HCT116 (cell line): ENCODE measurements at places on chromosomes 1 and 21. TPM values are rescaled to one million over a fixed set of nuclear protein-coding genes. Genes with fewer than 3 reads are reported as not detected.

The RGS7 gene
- total RNA-seq: not detected

The TDRD10 gene
- not detected for total RNA-seq

The ADAM30 gene
- total RNA-seq: not detected

GRCh38 chr1:227427411-227427810 lies 109.1 kb upstream of the CDC42BPA start:
- H3K27ac ChIP-seq: no peak overlapping the region
- peaks cover 39% of the 10 kb centered on the region for H3K4me1 ChIP-seq
- H3K27me3 ChIP-seq: no peaks in the 10 kb centered on the region
- H3K4me3 ChIP-seq: no peak overlapping the region
- DNase-seq: no peak

DNA sequence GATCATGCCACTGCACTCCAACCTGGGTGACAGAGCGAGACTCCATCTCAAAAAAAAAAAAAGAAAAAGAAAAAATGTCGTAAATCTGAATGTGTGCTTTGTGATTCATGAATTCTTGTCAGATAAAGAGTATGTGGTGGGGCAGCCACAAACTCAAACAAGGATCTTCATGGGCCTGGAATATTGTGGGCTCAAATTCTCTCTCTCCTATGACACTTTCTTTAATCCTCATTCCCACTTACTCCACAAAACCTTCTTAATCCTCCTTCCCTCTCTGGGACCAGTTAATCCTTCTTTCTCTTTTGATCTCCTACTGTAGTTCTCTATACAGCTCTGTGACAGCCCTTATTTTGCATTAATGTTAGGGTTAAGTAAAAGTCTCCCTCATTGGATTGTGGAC lies 112.3 kb downstream of the AK5 start:
- H3K27me3 ChIP-seq: no peaks in the 10 kb centered on the region
- no peaks in the 10 kb centered on the region for H3K36me3 ChIP-seq
- no peak overlapping the region for H3K4me3 ChIP-seq

DNA sequence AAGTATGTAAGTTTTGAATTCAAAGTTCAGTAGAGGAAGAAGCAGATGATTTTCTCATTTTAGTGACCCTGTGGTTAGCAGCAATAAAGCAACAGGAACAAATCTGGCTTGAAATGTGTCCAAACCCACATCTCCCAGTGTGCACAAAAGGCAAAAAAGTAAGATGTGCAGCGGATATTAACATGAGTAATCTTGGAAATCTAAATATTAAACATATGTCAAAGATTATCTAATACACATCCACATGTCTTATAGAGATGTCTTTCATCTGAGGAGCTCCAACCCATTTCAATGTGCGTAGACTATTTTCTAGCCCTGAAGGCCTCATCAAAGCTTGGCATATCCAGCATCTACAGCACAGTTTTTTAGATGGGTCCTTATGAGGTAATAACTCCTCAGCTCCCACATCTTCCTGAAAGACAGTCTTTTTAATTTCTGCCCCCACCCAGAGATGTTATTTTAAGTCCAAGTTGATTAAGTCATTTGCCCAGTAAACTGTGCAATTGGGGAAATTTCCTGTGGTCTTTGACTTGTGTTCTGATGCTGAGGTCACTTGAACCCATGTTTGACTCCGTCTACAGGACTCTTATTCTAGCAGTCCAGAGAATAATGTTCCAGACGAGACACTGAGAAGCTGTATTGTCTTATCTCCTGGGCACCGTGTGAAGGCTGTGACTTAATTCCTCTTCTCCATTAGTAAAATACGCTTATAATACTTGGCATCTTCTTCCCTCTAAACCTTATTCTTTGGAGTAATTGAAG lies 73.7 kb downstream of the LMO4 start:
- no peak for DNase-seq
- H3K4me1 ChIP-seq: peaks cover 23% of the 10 kb centered on the region

DNA sequence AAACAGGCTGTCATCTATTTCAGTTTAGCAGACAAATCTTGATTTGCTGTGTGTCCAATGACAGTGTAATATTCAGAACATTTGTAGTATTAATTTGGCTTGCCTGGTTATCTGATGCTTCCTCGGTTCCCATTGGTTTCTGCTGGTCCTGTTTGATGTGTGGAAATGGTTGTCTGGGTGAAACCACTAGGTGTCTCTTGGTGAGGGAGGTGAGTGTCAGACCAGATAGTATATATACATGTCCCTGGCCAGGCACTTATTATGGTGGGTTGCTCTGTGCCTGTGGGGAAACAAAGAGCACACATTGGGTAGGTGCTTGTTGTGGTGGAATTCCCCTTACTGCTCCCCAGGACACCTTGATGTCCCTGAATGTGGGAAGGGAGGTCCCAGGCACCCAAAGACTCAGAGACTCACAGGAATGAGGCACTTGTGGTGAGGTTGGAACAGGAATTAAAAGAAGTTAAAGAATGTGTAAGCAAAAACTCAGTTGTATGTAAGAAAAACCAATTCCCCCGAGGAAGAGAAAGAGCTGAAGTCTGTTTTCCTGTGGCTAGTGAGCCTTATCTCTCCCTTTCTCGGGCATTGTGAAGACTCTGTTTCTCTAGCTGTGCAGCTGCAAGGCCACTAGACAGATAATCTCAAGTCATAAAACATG lies 1519.1 kb downstream of the BRINP3 start:
- H3K27ac ChIP-seq: no peak overlapping the region
- H3K4me3 ChIP-seq: no peak overlapping the region
- no peaks in the 10 kb centered on the region for H3K4me1 ChIP-seq
- DNase-seq: no peak

DNA sequence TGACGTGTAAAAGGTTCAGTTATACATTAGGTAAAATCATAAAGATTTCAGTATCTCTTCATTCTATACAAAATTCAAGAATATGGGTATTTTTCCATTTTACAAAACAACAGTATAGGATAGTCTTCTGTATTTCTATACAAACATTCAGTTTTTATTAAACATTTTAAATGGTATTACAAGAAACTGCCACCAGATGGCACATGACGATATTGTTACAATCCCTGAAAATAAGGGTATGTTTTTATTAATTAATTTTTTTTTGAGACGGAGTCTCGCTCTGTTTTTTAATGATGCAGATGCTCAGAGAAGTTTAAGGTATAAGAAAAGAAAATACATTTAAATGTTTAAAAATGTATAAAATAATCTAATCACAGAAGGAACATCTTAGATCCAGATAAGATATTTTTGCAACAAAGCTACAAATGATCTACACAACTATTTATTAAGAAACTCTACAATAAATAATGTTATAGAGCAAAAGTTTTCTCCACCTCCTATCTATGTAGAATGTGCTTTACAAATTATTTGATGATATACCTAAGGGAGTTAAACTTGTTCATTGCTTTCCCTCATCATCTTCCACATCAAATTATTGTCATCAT lies 23.5 kb upstream of the RSBN1 start:
- no peaks in the 10 kb centered on the region for H3K27me3 ChIP-seq
- H3K36me3 ChIP-seq: no peaks in the 10 kb centered on the region
- H3K27ac ChIP-seq: no peak overlapping the region
- H3K4me3 ChIP-seq: no peak overlapping the region
- peak; percentile 36 for DNase-seq
- H3K4me1 ChIP-seq: no peaks in the 10 kb centered on the region
